Panc1 (cell line): ENCODE measurements at places on chromosomes 3 and 15. TPM values are rescaled to one million over a fixed set of nuclear protein-coding genes. Genes with fewer than 3 reads are reported as not detected.

Gene OCA2
- 0.13 TPM for total RNA-seq

Gene SSUH2
- not detected for total RNA-seq

Gene PIERCE2
- total RNA-seq, result 2.8 TPM

Gene PXYLP1
- total RNA-seq, result 1.4 TPM

Gene GOLIM4
- total RNA-seq, result 35.4 TPM

Gene C3orf20
- not detected for total RNA-seq

Gene PLSCR2
- total RNA-seq, result 0.54 TPM

GRCh38 chr3:114451561-114452018, 157.8 kb downstream of the TIGIT start:
- no peak overlapping the region for H3K4me3 ChIP-seq
- H3K27ac ChIP-seq, result no peak overlapping the region
- H3K36me3 ChIP-seq, result no peaks in the 10 kb centered on the region
- H3K4me1 ChIP-seq, result no peaks in the 10 kb centered on the region

GRCh38 chr3:46183330-46183729, 24.8 kb downstream of the CCR1 start:
- no peak for DNase-seq
- H3K27me3 ChIP-seq, result no peaks in the 10 kb centered on the region
- H3K36me3 ChIP-seq, result no peaks in the 10 kb centered on the region
- no peak overlapping the region for H3K27ac ChIP-seq

GRCh38 chr3:190424478-190425439, 24.9 kb downstream of the TMEM207 start:
- peaks cover 4% of the 10 kb centered on the region; the same call in 1 of the 2 replicates for H3K4me1 ChIP-seq
- H3K27me3 ChIP-seq, result no peaks in the 10 kb centered on the region
- peak; percentile 93 for DNase-seq

GRCh38 chr15:92009162-92009561, 155.7 kb downstream of the SLCO3A1 start:
- no peaks in the 10 kb centered on the region for H3K36me3 ChIP-seq
- DNase-seq, result no peak
- no peaks in the 10 kb centered on the region for H3K27me3 ChIP-seq
- no peak overlapping the region for H3K4me3 ChIP-seq
- no peak overlapping the region for H3K27ac ChIP-seq

DNA sequence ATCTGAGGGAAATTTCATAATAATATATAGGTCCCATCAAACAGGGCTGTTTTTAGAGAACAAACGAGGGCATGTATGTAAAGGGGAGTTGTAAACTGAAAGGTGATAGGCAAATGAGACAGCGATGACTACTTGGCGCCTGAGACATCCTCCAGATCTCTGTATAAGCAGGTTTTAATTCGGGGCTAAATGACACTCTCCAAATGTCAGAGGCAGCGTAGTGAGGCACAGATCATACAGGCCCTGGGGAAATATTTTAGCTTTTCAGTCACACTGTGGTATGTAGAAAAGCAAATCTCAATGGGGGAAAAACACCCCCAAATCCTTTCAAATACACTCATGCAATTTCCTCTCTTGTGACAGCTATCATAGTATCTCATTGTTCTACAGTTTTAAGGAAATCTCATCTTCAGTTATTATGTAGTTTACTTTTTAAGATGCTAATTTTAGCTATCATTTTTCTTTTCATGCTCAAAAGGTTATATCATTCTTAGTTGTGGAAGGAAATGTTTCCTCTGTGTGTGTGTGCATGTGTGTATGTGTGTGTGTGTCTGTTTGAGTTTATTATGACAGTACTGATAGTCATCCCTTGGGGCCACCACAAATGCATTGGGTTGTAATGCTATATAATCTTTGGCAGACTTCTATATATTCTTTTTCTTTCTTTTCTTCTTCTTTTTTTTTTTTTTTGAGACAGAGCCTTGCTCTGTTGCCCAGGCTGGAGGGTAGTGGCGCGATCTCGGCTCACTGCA, 1.1 kb downstream of the TPRG1 start:
- no peak overlapping the region for H3K27ac ChIP-seq
- no peak overlapping the region for H3K4me3 ChIP-seq
- H3K4me1 ChIP-seq, result no peaks in the 10 kb centered on the region
- DNase-seq, result no peak
- H3K36me3 ChIP-seq, result no peaks in the 10 kb centered on the region

- no peak for DNase-seq
- no peaks in the 10 kb centered on the region for H3K4me1 ChIP-seq
- H3K36me3 ChIP-seq, result no peaks in the 10 kb centered on the region
- no peaks in the 10 kb centered on the region for H3K27me3 ChIP-seq
These were observed 204.9 kb upstream of the CGNL1 start for GRCh38 chr15:57171426-57171825.

GRCh38 chr3:152885076-152885475, 50.1 kb downstream of the P2RY1 start:
- no peak overlapping the region for H3K4me3 ChIP-seq
- H3K27me3 ChIP-seq, result no peaks in the 10 kb centered on the region
- no peaks in the 10 kb centered on the region for H3K36me3 ChIP-seq
- no peak for DNase-seq
- no peak overlapping the region for H3K27ac ChIP-seq

DNA sequence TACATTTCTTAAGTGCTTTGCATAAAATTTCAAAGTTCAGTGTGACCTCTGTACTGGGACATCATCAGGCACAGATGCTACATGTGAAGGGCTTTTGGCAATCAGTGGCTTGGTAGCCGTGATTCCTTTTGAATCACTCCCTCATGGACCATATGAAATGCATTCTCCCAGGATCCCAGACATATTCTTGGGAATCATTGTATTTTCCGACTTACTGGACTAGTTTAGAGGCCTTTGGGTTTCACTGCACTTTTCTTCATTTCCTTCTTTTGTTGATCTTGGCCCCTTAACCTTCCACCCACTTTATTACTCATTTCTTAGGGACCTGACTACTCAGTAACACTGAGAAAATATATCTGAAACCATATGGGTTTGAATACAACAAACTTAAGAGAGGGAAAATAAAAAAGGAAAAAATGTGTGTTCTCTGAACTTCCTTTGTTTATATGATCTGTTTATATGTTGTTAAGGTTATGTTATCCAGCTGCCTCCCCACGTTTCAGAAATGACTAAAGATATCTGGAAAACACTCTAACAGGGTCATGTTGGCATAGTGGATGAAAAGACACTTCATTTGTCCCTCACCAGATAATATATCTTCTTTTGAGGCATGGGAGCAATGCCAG, 35.1 kb downstream of the HMG20A start:
- no peak overlapping the region for H3K4me3 ChIP-seq
- peaks cover 6% of the 10 kb centered on the region; the same call in 1 of the 2 replicates for H3K36me3 ChIP-seq
- H3K4me1 ChIP-seq, result peaks cover 12% of the 10 kb centered on the region

- no peak overlapping the region for H3K27ac ChIP-seq
- no peak overlapping the region for H3K4me3 ChIP-seq
- no peak for DNase-seq
These were observed 15.3 kb downstream of the FBN1 start for GRCh38 chr15:48630245-48630644.

DNA sequence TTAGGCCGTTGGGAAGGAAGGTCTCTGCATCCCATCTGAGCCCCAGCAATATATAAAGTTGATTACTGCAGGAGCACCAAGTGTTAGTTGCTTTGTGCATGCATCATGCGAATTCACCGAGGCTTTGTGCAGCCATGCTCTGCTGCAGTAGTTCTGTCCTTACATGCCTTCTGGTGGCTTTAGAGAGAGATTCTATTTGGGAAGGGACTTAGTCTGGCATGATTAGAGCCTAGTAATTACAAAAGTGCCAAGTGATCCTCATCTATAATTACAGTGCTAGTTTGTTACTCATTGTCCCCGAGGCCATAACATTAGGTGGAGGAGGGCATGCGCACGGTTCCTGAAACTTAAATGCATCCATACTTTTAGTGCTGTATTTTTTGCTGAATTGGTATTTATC, 353.6 kb downstream of the CNTN4 start:
- no peaks in the 10 kb centered on the region for H3K4me1 ChIP-seq
- no peak for DNase-seq
- no peak overlapping the region for H3K27ac ChIP-seq
- H3K36me3 ChIP-seq, result no peaks in the 10 kb centered on the region
- H3K27me3 ChIP-seq, result no peaks in the 10 kb centered on the region
- H3K4me3 ChIP-seq, result no peak overlapping the region

DNA sequence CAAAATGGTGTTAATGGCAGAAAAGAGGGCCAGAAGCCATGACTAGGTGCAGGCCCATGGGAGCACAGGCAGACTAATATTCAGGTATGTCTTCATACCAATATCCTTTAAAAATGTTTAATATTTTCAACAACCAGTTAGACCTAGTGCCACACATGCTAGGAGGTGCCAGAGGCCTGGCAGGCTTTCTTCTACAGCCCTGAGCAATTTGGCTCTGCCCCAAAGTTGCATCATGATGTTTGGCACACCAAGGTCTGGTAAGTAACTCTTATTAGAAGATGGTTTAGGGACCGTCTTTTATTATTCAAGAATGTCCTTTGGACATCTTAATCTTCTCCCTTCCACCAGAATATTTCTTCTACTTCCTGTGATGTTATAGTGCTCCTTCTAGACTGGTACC, 34.8 kb downstream of the MITF start:
- peaks cover 11% of the 10 kb centered on the region for H3K4me1 ChIP-seq
- DNase-seq, result no peak
- no peaks in the 10 kb centered on the region for H3K27me3 ChIP-seq
- H3K27ac ChIP-seq, result no peak overlapping the region
- H3K36me3 ChIP-seq, result no peaks in the 10 kb centered on the region
- no peak overlapping the region for H3K4me3 ChIP-seq

GRCh38 chr3:39090922-39091321, 16.5 kb downstream of the GORASP1 start:
- no peaks in the 10 kb centered on the region; the same call in none of the 2 replicates for H3K36me3 ChIP-seq
- H3K4me1 ChIP-seq, result no peaks in the 10 kb centered on the region
- no peak for DNase-seq
- H3K4me3 ChIP-seq, result no peak overlapping the region

- DNase-seq, result no peak
- no peaks in the 10 kb centered on the region for H3K36me3 ChIP-seq
- H3K4me3 ChIP-seq, result no peak overlapping the region
- no peaks in the 10 kb centered on the region for H3K27me3 ChIP-seq
- H3K4me1 ChIP-seq, result 0 out of 2 replicates have a peak, but pooled peaks cover 6% of the 10 kb centered on the region
These were observed 267.3 kb downstream of the LPP start for GRCh38 chr3:188421151-188421821.

DNA sequence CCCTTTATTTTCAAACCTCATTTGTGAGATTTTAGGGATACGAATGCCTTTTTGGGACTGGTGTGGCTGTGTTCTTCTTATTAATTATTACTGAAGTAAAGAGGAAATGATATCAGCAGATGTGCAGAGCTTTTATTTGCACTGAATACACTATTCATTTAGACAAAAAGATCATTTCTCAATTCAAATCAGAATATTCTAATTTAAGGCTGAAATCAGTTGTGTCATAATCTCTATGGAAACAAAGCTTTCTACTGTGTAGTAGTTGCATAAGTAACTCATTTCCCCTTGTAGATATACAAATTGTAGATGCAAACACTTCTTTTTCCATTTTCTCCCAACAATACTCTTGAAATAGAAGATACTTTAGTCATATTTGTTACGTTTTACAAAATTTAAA, 56.0 kb downstream of the PDE8A start:
- H3K4me1 ChIP-seq, result no peaks in the 10 kb centered on the region
- DNase-seq, result no peak
- no peaks in the 10 kb centered on the region for H3K36me3 ChIP-seq
- no peaks in the 10 kb centered on the region for H3K27me3 ChIP-seq
- H3K4me3 ChIP-seq, result no peak overlapping the region

DNA sequence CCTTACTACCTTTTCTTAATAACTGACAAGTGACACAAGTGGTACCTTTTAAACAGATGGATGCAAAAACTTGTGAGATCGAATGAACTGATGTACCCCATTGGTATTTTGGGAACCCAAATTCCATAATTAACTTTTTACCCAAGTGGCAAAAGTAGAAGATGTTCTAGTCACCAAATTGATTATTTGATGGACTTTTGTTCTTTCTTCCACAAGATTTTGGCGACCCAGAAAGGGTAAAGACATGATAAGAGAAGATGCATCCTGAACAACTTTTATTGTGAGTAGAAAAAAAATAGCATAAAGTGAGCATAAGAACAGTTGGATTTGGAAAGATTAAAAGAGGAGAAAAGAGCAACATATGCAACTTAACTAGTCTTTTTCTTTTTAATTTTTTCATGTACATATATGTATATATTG, 159.5 kb downstream of the TIGIT start:
- no peaks in the 10 kb centered on the region for H3K36me3 ChIP-seq
- H3K4me1 ChIP-seq, result no peaks in the 10 kb centered on the region
- no peaks in the 10 kb centered on the region; the same call in 1 of the 2 replicates for H3K27me3 ChIP-seq
- H3K27ac ChIP-seq, result no peak overlapping the region

- no peak overlapping the region for H3K4me3 ChIP-seq
- no peak overlapping the region for H3K27ac ChIP-seq
- H3K36me3 ChIP-seq, result no peaks in the 10 kb centered on the region
These were observed 80.2 kb upstream of the ACP3 start for GRCh38 chr3:132236701-132237651.

DNA sequence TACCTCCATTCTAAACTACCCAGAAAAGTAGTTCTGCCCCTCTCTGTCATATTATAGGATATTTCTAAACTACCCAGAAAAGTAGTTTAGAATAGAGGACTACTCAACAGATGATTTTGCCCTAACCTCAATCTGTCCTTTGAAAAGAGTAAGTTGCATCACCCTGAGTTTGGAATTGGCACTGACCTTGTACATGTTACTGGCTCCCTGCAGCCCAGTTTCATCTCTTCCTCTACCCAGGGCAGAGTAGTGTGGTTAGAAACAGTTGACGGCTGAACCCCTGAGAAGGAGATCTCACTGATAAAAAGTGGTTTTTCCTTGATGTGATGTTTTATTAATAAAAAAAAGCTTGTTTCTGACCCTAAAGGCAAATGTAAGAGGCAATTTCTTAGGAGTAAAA, 340.5 kb upstream of the NECTIN3 start:
- no peaks in the 10 kb centered on the region for H3K36me3 ChIP-seq
- no peak for DNase-seq

- H3K36me3 ChIP-seq, result no peaks in the 10 kb centered on the region
- no peak for DNase-seq
- no peak overlapping the region for H3K27ac ChIP-seq
- no peaks in the 10 kb centered on the region for H3K4me1 ChIP-seq
- no peaks in the 10 kb centered on the region; the same call in 1 of the 2 replicates for H3K27me3 ChIP-seq
These were observed 9.8 kb downstream of the KCNMB2 start for GRCh38 chr3:178546079-178546478.

DNA sequence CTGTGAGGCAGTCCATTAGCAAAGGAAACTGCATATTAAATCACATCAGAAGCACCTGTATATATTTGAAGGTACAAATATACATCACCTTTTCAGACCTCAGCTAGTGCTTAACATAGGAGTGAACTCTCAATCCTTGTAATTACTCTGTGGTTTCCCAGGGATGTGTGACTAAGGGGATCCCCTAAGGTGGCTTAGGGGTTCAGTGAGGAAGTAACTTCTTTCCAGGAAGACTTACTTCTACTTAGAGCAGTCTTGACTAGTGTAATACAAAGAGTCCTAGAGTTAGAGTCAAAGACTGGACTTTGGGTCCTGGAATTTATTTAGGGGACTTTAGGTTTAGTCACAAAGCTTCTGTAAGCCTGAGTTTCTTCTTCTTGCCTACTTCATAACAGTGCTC, 8.7 kb upstream of the SUMF1 start:
- no peak overlapping the region for H3K27ac ChIP-seq
- no peaks in the 10 kb centered on the region for H3K27me3 ChIP-seq
- peaks cover 6% of the 10 kb centered on the region; the same call in 1 of the 2 replicates for H3K4me1 ChIP-seq
- H3K4me3 ChIP-seq, result no peak overlapping the region
- H3K36me3 ChIP-seq, result no peaks in the 10 kb centered on the region
- DNase-seq, result no peak
